ENCODE measurements at places on chromosomes 5 and 9.
A peak's percentile ranks its signal among the peaks of the same experiment; 100 is the strongest.

DNA sequence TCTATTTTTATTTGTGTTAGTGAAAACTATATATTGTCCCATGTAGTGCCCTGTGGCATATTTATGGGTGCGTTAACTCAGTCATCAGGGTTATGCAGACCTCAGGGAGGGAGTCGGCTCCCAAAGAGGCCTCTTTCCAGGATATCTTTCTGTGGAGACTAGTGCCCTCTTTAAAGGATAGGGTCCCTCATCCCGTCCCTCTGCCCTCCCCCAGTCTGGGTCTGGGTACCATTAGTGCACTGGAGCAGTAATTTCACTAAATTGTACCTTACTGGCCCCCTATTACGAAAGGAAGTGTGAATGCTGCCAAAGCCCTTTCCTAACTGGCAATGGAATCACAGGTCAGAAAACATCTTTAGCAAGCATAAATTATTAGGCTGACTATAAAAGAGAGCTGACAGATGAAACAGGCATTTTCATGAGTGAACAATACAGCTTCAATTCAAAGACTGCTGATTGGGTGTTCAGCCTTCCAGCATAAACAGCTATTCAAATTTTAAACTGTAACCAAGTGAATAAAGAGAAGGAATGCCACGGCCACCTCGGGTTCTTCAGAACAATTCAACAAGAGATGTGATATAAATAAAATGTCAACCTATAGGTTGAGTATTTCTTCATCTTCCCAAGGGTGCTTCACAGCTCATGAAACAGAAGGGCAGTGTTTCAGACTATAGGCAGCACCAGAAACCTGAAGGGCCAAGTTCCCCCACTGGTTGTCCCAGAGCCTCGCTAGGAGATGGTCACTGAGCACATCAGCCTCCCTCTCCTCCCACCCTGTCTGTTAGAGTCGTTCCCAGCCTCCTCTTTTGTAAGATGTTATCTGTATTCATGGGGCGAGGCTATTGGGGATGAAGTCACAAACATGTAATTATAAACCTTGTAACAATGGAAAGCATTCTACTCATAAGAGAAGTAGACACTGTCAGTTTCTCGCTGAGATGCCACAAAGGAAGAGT lies 318.7 kb downstream of the TMEM161B start:
- no peak for DNase-seq

- no peak for DNase-seq
These were observed 97.8 kb upstream of the CPLX2 start for GRCh38 chr5:175773534-175774070.

DNA sequence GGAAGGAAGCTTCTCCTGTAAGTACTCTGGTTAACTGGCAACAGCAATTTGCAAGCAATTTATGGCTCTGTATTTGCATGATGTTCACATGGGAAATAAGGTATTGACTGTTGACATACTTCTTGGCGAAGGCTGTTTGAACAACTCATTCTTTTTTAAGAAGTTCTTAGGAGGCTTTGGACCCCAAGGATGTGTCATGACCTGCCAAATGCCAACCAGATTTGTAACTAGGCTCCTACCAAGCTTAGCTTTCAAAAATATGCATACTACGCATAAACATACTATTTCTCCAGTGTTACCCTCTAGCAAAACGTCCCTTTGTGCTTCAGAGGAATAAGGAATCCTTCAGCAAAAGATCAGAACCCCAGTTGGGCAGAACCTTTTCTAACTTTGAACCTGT lies 165.2 kb upstream of the MSX2 start:
- no peak for DNase-seq

GRCh38 chr5:33422191-33422590 lies 18.6 kb upstream of the TARS1 start:
- DNase-seq: no peak

GRCh38 chr5:105150323-105150722 lies 1587.7 kb upstream of the NUDT12 start:
- no peak for DNase-seq

GRCh38 chr5:6302684-6303083 lies 75.7 kb downstream of the MED10 start:
- no peak for DNase-seq

DNA sequence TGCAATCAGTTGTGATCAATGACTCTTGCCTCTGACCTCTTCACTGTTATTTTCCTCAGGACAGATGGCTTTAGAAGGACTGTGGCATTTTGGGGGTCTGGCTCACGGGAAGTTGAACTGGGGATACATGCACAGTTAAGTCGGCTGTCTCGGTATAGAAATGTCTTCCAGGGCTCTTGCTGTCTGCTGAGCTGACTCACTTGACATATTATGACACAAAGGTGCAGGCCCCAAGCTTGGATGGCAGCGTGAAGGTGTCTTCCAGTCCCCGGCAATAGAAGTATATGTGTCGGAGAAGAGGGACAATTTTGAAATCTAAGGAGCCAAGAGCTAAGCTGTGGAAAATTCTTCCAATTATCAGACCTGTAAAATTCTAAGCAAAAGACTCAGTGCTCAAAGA lies 9.8 kb upstream of the ARSI start:
- no peak for DNase-seq

- no peak for DNase-seq
These were observed 11.2 kb downstream of the DNAJB5 start for GRCh38 chr9:35000535-35001284.

- no peak for DNase-seq
These were observed 344.6 kb upstream of the EDIL3 start for GRCh38 chr5:84729326-84729725.

GRCh38 chr9:86667307-86667706 lies 280.0 kb downstream of the GAS1 start:
- no peak for DNase-seq

GRCh38 chr5:157308836-157309465 lies 43.0 kb downstream of the CYFIP2 start:
- no peak for DNase-seq

DNA sequence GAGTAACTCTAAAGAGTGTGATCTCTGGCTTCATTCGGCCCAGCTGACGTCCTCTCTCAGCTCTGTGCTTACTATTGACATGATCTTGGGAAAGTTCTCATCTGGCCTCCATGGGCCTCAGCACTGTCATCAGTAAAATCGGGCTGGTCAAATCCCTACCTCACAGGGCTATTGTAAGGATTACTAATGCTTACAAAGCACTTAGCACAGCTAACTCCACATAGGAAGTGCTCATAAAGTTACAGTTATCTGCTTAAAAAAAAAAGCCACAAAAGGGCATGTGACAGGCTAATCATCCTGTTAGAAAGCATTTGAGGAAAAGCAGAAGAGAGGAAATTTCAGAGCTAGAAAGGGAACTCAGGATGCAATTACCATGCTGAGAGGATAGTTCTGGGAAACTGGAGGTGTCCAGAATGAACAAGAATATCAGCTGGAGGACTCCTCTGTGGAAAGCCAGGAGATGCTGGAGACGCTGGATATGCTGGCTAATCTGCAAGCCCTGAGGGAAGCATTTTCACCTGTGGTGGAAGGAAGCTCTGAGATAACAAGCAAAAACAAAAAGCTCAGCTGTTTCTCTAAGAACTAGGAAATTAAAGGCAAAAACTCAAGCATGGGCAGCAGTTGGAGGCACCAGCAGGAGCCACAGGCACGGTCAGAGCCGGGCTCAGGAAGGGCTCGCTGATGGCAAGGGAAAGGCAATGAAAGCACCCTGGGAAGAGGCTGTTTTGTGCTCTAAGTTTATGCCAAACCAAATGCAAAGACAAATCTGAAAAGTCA lies 4.4 kb upstream of the BHMT start:
- no peak for DNase-seq

GRCh38 chr5:54676481-54677340 lies 159.2 kb downstream of the SNX18 start:
- no peak for DNase-seq

- DNase-seq: no peak
These were observed 369.9 kb upstream of the DAB2 start for GRCh38 chr5:39794513-39795210.

DNA sequence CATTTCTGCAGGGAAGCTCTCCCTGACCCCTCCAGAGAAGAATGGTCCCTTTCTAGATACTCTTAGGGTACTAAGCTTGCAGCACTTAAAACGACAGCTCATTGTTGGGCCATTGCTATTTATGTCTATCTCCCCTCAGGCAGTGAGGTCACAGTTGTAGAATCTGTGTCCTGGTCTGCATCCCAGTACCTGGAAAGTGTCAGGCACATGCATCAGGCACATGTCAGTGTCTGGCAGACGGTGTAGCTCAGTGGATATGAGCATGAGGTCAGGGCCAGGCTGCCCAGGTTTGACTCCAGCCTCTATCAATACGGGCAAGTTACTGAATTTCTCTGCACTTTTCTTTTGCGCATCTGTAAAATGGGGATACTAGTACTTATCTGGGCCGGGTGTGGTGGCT lies 22.2 kb upstream of the EEIG1 start:
- DNase-seq: no peak

DNA sequence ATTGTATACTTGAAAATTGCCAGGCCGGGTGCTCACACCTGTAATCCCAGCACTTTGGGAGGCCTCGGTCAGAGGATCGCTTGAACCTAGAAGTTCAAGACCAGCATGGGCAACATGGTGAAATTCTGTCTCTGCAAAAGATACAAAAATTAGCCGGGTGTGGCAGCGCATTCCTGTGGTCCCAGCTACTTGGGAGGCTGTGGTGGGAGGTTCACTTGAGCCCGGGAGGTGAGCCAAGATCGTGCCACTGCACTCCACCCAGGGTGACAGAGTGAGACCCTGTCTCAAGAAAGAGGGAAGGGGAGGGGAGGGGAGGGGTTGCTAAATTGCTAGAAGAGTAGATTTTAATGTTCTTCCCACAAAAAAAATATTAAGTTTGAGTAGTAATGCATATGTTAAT lies 53.2 kb downstream of the FNBP1 start:
- DNase-seq: no peak

DNA sequence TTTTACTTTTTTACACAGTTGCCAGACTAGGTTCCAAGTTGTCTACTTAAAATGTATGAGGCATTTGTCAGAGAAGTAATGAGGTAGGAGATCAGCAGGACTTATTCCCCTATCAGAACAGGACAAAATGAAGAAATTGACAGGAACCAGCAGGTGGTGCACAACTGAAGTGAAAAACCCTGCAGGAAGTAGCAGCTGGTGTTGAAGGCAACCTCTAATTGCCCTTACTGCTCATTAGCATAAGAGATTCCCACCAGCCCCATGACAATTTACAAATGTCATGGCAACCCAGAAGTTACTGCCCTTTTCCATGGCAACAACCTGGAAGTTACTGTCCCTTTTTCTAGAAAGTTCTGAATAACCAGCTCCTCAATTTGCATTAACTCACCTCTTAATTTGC lies 5.4 kb downstream of the PCDHB15 start:
- no peak for DNase-seq

DNA sequence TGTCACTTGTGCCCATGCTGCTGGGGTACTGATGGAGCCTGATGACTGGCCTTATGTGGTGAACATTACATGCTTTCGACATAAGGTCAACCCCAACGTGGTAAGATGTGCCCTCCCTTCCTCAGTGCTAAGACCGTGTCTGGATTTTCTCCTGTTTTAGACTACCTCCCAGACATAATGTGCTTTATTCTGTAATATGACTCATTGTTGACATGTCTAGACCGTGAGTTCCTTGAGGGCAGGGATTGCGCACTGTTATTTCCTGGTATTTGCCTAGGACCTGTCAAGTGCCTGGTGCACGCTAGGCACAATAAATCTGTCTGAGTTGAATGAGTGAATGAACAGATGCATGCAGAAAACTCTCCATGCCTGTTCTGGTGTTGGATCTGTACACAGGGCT lies 346.0 kb downstream of the KDM4C start:
- DNase-seq: no peak

- no peak for DNase-seq
These were observed 29.7 kb downstream of the PRRT1B start for GRCh38 chr9:131574730-131575640.

DNA sequence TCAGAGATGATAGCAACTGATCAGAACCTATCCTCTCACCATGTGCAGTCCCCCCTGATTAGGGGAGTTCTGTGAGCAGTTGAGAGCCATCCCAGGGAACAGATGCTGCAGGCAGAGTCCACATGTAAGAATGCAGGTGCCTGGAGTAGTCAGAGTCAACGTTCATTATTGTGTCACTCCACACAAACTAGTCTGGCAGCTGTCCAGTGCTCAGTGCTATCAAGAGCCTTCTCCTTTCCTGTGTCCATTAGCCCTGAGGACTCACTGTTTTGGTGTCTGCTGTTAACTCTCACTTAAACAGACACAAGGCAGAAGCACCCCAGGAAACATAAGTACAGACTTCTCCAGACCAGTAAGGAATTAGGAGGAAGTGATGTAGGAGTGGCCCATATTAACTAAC lies 2.5 kb downstream of the SH3TC2 start:
- DNase-seq: peak; percentile 61

- DNase-seq: no peak
These were observed 78.3 kb downstream of the DCP2 start for GRCh38 chr5:113054899-113055298.

DNA sequence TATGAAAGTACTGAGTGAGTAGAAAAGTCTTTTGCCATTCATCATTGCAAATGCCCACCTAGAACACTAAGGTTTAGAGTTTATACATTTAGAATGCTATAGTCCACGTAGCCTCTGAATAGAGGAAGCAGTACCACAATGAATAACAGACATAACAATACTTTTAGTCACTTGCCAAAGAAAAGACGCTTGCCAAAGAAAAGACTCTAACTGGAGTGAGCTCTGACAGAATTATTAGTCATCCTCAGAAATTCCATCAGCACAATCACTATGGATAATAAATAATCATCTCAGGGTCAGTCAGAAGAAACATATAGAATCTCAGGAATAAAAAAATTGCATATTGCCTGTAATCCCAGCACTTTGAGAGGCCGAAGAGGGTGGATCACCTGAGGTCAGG lies 168.5 kb upstream of the TARS1 start:
- DNase-seq: no peak

DNA sequence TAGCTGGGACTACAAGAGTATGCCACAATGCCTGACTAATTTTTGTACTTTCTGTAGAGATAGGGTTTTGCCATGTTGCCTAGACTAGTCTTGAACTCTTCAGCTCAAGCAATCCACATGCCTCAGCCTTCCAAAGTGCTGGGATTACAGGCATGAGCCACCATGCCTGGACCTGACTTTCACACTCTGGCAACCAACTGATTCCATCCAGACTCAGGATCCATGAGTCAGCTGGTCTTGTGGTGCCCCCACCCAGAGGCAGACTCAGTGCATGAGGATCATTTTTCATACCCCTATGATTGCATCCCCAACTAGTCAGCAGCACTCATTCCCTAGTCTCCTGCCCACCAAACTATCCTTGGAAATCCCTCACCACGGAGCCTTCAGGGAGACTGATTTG lies 375.9 kb downstream of the ANXA1 start:
- no peak for DNase-seq
